ENCODE measurements at places on chromosomes 3 and 15.

DNA sequence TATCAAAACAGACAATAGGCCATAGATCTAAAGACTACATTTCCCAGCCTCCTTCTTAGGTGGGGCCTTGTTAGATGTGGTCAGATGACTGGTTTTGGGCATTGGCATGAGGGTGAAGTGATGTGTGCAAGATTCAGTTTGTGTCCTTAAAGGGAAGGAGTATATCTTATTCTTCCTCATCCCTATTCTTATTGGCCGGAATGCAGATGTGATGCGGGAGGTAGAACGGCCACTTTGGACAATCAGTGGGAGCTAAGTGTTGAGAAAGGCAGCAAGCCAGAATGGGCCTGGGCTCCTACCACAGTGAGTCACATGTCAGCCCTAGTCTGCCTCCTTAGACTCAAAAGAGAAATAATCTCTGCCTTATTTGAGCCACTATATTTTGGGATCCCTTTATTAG is 89.8 kb upstream of the MEX3B start:
- DNase-seq: no peak

DNA sequence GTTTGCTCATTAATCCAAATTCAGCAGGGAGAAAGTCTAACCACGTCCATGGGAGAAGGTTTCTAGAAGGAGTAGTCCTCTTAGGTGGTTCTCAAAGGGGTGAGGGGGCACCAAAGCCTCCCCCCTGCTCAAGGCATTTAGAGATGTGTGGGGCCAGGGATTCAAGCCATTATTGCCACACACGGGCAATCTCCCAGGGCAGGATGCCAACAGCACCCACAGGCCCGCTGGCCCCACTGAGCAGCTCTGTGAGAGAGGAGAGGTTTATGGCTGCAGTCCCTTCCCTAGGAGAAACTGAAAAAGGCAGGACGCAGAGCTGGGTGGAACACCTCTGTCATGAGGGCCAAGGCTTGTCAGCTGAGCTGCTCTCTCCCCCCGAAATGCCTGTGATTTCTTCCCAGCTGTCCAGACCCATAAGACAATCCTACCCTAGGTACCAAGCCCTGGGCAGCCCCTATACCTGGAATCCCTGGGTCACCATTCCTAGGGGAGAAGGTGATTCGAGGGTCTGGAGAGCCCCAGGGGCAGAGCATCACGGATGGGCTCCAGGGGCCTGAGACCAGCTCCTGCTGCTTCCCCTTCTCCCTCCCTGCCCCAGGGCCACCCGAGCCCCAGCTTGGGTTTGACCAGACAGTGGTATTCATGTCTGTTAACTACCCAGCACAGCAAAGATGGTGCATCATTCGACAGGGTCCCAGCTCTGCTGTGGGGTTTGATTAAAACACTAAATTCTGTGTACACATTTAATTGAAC is 39.0 kb downstream of the WHAMM start:
- DNase-seq: no peak

GRCh38 chr3:76049776-76050175 is 264.4 kb upstream of the ZNF717 start:
- DNase-seq: no peak

DNA sequence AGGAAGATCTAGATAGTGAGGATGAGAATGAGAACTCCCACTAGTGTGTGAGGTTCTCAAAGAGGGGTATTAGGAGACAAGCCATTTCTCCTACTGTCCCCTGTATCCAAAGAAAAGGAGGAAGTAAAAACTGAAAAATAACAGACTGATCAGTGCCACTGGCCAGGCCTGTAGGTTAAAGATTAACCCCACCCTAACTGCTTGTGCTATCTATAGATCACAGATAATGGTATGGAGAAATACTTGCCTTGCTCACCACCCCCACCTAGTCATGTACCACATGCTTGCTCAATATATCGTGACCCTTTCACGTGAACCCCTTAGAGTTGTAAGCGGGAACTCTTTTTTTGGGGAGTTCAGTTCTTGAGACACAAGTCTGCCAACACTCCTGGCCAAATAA is 519.7 kb upstream of the FRG2C start:
- DNase-seq: no peak

GRCh38 chr3:98500019-98500418 is 2.5 kb downstream of the OR5K2 start:
- DNase-seq: no peak

DNA sequence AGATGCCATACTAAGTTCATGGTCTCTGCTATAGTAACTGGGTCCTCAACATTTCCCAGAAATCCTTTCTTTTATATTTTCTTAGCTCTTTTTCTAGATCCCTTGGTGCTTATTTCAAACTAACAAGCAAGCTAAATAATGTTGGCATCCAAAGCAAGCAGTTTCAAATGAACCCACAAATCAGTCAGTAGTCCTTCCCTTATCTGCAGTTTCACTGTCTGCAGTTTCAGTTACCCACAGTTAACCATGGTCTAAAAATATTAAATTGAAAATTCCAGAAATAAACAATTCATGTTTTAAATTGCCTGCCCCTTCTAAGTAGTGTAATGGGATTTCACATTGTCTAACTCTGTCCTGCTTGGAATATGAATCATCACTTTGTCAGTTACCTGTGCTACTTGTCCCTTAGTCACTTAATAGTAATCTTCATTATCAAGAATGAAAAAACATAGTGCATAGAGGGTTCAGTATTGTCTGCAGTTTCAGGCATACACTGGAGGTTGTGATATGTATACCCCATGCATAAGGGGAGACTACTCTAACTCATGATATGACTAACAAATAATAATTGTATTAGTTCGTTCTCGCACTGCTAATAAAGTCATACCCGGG is 633.7 kb downstream of the MECOM start:
- DNase-seq: no peak

GRCh38 chr3:47912006-47912504 is 104.2 kb downstream of the MAP4 start:
- no peak for DNase-seq

DNA sequence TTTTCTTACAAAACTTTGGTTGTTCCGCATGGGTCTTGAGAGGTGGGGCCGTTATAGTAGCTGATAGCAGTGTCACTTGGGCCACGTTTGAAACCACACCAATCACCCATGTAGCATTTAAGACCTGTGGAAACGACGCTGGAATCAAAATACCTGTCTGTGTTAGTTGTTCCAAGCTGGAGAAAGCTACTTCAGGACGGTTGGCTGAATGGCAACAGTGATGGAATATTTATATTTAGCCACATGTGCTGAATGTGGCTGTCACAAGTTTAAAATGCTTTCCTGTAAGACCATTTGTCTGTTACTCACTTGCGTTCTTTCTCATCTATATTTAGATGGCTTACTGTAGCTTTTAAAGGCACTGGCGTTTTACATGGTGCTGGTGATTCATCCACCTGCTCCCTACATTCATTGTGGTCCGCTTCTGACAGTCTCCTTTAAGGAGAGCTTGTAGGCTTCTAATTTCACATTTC is 1.4 kb downstream of the DNAJA4 start:
- DNase-seq: no peak

GRCh38 chr3:32873531-32874130 is 55.8 kb downstream of the TRIM71 start:
- DNase-seq: no peak

GRCh38 chr15:78675617-78676360 is 34.8 kb upstream of the CHRNB4 start:
- DNase-seq: no peak
